GM12892 (cell line): ENCODE measurements at places on chromosomes 11 and 22.

GRCh38 chr22:30273711-30274436, 7.2 kb upstream of the OSM start:
- no peak for DNase-seq

- DNase-seq = no peak
These were observed 107.5 kb upstream of the OR4B1 start for GRCh38 chr11:48109046-48109666.

DNA sequence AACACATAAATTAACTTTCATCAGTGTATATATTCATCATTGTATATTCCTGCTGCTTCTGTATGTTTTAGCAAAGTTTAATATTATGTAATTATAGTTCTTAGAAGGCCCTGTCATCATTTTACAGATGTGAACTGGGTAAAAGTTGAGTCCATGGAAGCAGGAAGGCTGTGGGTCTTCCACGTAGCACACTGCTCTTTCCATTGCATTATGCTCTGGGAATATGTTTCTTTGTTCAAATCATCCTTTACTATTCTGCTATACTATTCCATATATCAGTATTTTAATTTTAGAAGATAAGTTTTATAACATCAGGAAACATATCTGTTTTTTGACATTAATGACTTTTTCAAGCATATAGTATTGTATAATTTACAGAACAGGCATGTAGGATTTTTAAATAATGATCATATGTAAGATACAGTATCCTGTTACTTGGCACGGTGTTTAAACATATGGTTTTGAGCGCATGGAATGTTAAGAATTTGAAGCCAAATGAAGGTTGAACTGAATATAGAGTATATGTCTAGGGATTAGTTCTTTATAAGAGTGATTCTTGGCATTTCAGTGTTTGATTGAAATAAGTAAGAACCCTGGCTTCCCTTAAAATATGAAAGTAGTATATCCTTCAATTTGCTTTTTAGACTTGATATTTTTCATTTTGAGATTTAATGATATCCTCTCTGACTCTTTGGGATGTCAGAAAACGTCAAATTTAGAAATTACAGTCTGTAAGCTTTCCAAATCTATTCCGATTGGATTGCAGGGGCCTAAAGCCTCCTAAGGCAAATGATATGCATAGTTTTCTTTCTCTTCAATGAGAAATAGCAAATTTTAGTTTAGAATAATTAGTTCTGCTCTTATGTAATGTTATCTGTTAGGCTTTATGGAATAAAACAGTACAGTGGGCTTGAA, 8.6 kb downstream of the CCDC81 start:
- DNase-seq = no peak

DNA sequence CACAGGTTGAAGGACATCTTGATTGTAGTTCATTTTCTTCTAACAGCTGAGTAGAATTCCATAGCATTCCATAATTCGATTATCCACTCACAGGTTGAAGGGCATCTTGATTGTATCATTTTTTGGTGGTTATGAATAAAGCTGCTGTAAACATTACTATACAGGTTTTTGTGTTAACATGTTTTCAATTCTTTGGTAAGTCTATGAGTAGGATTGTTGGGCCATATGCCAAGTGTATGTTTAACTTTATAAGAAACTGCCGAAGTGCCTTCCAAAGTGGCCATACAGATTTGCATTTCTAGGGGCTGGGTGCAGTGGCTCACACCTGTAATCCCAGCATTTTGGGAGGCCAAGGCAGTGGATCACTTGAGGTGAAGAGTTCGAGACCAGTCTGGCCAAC, 44.6 kb downstream of the ANKRD42 start:
- DNase-seq = no peak
